AG08395 (cell line): ENCODE measurements at places on chromosomes 6 and 20.

DNA sequence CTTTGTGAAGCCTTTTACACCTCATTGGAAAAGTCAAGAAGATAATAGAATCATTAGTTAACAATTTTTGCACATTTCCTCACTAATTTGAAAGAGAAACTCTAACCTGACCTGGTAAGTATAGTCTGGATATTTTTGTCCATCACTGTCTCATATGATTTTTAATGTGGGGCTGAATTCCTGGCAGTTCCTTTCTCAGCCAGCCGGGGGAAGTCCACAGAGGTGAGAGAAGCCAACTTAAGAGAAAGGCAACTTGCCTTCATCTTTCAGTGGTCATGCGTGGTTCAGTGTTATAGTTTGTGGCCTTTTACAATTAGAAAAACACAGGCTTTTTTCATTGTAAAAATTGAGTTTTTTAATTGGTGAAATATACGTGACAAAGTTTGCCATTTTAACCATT, 80.6 kb downstream of the CDYL start:
- no peak for DNase-seq

DNA sequence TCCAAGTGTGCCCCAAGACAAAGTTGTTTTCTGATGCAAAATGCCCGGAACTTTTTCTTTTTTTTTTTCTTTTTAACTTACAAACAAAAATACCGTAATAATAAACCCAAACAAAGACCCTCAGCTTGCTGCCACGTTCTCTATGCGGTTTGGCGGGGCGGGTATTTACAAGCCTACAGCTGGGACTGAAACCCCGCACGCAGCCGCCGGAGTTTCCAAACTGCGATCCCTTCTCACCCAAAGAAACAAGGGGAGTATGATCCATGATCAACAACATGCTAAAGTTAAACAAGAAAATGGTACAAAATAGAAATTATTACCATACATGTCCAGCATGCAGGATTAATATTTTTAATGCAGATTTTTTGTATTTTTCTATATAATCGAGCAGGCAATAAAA, 2.1 kb downstream of the MAFB start:
- DNase-seq: no peak

DNA sequence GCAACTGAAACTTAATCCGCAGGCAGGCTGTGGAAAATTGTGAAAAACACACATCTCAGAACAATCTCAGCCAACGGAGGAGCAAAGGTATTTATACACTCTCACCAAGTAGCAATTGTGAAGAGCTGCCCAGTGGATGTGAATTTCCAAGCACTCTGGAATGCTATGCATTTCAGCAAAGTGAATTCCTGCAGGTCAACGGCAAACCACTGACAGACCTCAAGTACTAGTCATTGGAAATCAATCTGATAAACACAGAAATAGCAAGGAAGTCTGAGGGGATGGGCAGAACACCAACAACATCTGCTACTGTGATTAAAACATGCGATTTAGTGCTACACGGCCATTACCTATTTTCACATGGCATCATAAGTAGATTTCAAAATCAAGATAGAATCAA, 429.1 kb downstream of the HTR1B start:
- peak; percentile 42 for DNase-seq

DNA sequence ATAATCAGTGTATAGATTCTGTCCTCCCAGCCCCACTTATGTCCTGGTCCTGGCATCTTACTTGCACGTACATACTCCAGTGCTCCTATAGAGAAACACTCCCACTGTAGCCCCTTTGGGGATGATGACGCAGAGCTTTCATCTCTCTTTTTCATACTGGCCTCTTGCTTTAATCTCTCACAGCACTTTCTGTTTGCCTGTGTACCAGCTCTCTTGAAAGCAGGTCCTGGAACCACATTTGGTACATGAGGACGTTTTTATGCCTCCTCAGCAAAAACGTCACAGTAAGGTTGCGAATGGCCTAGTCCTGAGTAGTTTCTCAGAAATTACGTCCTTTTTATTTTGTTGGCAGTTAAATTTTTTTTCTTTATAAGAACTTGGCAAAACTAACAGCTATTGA, 10.8 kb downstream of the L3MBTL3 start:
- no peak for DNase-seq

DNA sequence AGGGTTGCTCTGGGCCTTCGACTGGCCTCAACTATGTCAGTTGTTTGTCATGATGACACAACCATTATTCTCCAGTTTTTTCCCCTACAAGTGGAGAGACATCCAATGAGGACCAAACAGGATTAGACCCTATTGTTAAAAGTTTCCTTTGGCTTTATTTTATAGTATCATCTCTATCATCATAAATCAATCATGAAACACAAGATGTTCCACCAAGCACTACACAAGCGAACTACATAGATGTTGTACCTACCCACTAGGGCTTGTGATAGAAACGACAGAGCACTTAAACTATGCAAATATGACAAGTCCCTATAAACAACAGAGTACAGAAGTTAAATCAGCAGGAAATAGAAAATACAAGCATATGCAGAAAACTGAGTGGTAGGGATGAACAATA, 422.5 kb upstream of the MARCKS start:
- no peak for DNase-seq

DNA sequence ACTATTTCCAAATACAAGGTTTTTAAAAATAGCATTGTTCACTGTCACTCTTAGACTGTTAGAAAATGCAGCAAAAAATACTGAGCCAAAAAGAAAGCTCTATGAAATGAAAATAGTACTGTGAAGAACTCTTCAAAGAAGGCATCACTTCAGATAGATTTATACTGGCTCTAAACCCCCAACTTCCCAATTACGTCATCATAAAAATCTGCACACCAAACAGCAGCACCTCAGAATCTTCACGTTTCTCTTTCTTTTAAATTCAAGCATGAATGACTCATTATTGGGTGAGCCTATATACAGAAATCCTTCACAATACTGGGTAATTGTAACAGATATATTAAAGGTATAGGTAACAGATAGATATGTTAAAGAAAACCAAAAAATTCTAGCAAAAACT, 208.4 kb upstream of the HTR1E start:
- no peak for DNase-seq

GRCh38 chr6:118661831-118662230, 10.4 kb upstream of the CEP85L start:
- DNase-seq: no peak
